ENCODE measurements at places on chromosomes 3 and 15.
A peak's percentile ranks its signal among the peaks of the same experiment; 100 is the strongest.

DNA sequence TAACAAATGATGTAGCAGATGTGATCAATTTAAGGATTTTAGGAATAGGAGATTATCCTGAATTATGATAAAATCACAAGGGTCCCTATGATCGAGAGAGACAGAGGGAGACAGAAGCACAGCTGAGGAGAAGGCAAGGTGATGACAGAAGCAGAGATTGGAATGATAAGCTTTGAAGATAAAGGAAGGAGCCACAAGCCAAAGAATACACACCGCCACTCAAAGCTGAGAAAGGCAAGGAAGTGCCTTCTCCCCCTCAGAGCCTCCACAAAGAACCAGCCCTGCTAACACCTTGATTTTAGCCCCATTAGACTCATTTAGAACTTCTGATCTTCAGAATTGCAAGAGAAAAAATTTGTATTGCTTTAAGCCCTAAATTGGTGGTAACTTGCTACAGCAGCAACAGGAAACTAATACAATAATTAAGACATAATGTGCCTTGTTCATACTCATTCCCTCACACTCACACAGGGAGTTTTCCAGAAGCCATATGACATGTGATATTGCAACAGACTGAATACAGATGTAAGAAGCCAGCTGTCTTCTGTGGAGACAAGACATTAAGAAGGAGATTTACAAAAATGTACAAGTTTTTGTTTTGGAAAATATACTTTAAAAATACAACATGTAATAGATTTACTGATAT is 38.2 kb downstream of the TRANK1 start:
- no peak for DNase-seq

DNA sequence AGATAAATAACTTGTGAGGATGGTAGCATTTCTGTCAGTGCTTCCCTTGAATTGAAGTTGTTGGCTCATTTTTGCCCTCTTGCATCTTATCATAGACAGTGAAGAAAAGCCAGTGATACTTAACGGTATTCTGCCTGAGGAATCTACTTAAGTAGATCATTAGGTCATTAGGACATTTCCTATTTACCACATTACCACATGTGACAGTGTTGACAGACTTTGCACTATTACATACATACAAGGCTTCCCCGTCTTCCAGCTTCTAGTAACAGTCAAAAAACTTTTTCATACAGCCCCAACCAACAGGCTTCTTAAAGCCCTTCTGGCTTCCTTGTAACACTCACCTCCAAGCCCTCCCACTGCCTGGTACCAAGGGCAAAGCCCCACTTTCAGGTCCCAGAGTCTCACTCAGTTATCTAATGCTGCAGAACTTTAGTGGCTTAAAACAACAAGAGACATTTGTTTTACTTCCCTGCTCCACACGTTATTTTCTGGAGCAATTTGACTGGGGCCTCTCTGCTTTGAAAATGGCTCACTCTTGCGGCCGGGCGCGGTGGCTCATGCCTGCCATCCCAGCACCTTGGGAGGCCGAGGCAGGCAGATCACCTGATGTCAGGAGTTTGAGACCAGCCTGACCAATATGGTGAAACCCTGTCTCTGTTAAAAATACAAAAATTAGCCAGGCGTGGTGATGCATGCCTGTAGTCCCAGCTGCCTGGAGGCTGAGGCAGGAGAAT is 40.0 kb downstream of the ASB7 start:
- DNase-seq = no peak

DNA sequence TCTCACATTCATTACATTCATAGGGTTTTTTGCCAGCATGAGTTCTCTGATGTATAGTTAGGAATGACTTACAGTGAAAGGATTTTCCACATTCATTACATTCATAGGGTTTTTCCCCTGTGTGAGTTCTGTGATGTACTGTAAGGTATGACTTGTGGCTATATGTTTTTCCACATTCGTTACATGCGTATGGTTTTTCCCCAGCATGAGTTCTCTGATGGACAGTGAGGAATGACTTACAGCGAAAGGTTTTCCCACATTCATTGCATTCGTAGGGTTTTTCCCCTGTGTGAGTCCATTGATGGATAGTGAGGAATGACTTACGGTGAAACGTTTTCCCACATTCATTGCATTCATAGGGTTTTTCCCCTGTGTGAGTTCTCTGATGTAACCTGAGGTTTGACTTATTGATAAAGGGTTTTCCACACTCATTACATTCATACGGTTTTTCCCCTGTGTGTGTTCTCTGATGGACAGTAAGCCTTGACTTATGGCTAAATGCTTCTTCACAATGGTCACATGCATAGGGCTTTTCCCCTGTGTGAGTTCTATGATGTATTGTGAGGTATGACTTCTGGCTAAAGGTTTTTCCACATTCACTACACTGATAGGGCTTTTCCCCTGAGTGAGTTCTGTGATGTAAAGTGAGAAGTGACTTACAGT is 47.4 kb downstream of the ZNF717 start:
- DNase-seq = no peak

GRCh38 chr3:188400494-188401243 is 246.7 kb downstream of the LPP start:
- no peak for DNase-seq

DNA sequence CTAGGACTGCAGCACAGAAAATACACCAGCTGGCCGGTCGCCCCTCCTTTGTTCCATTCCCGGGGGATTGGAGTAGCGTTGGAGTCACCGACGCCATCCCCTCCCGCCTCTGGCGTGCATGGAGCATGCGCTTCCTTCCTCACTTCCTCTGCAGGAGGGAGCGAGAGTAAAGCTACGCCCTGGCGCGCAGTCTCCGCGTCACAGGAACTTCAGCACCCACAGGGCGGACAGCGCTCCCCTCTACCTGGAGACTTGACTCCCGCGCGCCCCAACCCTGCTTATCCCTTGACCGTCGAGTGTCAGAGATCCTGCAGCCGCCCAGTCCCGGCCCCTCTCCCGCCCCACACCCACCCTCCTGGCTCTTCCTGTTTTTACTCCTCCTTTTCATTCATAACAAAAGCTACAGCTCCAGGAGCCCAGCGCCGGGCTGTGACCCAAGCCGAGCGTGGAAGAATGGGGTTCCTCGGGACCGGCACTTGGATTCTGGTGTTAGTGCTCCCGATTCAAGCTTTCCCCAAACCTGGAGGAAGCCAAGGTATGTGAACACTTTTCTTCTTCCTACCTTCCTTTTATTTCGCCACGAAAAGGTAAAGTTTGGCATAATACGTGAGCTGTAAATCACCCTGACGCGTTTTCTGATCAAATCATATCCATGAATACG is at the start of gene SCG3:
TSS of gene SCG3 (plus strand) at position 201 of the 661 bp plus-strand sequence. CDS start at position 454, 253 bp downstream.
- peak; percentile 98 for DNase-seq

DNA sequence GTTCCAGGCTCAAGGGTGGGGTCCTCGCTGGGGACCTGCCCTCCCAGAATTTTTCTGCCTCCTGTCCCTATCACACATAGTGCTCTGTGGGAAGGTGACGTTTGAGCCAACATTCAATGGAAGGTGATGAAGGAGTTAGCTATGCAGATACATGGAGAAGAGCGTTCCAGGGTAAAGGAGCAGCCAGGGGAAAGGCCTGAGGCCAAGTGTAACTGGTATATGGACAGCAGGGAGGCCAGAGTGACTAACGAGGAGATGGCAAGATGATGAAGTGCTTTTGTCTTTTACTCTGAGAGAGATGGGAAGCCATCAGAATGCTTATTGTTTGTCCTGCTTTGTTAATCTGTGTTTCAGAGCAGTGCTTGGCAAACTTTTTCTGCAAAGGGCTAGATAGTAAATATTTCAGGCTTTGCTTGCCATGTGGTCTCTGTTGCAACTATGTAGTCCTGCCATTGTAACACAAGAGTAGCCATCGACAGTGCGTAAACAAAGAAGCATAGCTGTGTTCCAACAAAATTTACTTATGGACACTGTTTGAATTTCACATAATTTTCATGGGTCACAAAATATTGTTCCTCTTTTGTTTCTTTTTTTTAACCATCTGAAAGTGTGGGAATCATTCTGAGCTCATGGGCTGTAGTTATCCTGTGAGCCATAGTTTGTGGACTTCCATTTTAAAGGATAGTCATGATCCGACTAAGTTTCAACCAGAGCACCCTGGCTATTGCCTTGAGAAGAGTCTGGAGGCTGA is 25.8 kb upstream of the PIAS1 start:
- peak; percentile 60 for DNase-seq

DNA sequence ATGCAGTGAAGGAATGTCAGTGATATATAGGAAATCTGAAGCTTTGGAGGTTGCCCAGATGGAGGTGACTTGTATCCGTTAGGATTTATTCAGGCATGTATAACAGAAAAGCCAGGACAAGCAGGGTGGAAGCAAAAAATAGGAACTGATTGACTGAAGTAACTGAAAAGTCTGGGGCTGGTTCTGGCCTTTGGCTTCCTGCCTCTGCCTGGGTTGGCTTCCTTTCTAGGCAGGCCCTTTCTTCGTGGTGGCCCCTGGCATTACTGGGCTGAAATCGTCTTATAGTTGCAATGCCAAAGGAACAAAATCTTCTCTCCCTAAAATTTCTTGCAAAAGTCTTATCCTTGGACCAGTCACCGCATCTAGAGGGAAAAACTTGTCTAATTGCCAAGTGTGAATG is 386.1 kb downstream of the PTPRG start:
- no peak for DNase-seq

GRCh38 chr3:126029241-126029640 is 54.7 kb downstream of the SLC41A3 start:
- DNase-seq = no peak

DNA sequence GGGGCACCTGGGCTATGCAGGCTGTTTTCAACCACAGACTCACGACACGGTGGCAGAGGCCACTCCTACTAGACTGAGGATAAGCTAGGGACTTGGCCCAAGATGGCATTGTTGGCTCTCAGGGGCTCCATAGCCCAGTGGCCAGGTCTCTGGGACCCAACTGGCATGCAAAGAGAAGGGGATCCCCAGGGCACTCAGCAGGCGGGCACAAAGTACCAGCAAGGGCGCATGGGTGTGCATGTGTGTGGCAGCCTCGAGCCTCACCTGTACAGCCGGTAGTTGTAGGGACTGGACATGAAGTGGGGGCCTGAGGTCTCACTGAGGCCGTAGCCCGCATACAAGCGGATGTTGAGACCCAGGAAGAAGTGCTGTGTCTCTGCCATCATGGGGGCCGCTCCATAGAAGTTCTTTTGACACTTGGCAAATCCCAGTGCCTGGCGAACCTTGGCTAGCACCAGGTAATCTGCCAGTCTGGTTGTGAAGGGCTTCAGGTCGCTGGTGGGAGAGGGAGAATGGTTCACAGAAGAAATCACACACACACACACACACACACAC is 30.2 kb downstream of the IDH3A start:
- DNase-seq = no peak

DNA sequence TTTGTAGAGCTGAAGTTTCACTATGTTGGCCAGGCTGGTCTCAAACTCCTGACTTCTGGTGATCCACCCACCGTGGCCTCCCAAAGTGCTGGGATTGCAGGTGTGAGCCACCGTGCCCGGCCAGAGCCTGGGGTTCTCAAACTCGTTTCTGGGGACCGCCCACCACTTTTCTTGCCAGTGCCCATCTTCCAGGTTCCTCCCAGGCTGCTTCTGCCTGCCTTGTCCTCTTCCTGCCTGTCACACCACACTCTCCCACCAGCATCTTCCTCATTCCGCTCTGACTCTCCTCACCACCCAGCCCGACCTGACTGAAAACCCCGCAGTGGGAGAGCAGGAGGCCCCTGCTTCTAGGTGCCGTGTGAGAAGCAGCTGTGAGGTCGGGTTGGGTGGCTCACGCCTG is 3.1 kb upstream of the DYNLT2B start:
- DNase-seq = no peak

- no peak for DNase-seq
Measured at GRCh38 chr15:92719021-92719420, 63.4 kb upstream of the FAM174B start.

DNA sequence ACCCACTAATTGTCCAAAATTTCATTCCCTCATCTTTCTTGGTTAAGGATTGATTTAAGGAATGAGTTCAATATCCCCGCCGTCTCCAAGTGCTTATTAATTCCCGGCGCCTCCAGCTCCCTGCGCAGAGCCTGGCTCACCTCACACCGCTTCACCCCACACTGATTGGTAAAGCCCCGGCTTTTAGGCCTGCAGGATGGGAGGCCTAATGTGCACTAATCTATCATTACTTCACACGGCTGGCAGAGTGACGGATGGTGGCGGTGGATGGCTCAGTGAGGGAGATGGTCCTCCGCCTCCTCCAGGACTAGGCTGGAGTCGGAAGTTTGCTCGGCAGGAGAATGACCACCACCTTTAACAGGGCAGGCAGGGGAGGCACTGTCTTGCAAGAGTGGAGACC is 81.7 kb downstream of the MEGF11 start:
- DNase-seq = no peak

DNA sequence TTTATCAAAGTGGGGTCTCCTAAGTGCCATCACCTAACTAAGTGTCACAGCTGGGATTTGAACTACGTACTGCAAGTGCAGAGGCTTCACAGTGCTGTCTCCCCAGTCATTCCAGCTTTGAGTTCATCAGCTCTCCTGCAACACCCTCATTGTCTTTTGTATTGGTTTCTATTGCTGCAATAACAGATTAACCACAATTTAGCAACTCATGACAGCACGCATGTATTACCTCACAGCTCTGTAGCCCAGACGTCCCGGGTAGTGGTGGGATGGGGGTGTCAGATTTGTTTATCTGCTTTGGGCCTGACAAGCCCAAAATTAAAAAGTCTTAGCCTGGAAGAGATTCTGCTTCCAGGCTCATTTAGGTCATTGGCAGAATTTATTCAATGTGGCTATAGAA is 220.5 kb upstream of the LRRN1 start:
- no peak for DNase-seq

DNA sequence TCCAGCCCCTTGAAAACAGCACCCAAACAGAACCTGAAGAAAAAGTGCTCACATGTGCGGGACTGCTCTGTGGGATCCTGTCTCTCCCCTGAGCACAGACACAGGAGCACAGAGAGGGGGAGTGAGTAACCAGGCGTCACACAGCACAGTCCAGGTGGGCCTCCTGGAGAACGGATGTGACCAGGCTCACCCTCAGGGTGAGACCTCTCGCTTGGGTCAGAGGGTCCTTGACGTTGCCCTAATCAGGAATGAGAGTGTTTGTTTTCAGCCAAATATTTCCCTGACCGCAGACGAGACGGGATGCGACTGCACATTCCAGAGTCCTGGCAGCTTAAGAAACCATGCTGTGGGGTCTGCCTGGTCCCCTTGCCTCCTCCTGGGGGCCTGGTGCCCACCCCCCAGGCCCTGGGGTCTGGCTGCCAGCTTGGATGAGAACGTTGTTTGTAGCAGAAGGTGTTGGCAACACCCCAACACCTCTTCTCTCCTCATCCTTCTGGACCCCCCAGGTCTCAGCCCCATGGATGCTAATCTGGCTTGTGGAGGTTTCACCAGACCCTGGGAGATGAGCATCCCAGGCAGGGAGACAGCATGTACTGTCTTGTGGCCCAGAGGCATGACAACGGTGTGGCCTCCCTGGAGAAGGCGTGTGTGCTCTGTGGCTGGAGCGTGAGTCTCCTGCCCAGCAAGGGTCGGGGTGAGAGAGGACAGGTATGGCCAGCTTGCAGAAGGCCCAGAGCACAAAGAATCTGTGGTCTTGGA is 42.1 kb upstream of the SLC6A6 start:
- no peak for DNase-seq

GRCh38 chr3:123169492-123169929 is 32.2 kb upstream of the SEC22A start:
- DNase-seq = peak; percentile 22

- DNase-seq = no peak
Measured at GRCh38 chr15:67479781-67480505, 41.0 kb upstream of the C15orf61 start.
